Activated naive CD4-positive, alpha-beta T cell (primary cell): ENCODE measurements at places on chromosomes 5 and 9.

- DNase-seq = no peak
Observed at GRCh38 chr5:165457859-165458481, 1952.6 kb downstream of the MAT2B start.

DNA sequence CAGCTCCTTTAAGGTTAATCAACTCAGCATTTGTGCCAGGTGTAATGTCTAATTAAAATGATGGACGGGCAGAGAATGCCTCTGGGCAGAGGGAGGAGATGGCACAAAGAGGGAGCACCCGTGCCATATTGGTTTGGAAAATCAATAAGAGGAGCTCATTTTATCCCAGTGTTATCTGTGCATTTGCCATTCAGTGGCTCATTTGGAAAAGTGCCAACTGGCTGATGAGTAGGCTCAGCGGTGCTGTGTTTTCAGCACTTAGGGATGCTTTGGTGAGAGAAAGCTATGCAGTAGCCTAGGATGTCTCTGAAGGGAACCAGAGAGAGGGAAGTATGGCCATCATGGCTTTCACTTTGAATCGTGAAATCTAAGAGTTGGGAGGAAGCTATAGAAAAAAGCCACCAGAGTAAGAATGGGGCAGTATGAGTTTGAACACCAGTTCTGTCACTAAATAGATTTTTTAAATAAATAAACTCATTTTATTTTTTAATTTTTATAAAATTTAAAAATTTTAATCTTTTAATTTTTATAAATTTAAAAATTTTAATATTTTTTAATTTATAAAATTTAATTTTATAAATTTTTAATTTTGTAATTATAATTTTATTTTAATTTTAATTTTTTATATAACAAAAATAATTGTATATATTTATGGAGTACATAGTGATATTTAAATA, 472.8 kb downstream of the BRINP1 start:
- no peak for DNase-seq

DNA sequence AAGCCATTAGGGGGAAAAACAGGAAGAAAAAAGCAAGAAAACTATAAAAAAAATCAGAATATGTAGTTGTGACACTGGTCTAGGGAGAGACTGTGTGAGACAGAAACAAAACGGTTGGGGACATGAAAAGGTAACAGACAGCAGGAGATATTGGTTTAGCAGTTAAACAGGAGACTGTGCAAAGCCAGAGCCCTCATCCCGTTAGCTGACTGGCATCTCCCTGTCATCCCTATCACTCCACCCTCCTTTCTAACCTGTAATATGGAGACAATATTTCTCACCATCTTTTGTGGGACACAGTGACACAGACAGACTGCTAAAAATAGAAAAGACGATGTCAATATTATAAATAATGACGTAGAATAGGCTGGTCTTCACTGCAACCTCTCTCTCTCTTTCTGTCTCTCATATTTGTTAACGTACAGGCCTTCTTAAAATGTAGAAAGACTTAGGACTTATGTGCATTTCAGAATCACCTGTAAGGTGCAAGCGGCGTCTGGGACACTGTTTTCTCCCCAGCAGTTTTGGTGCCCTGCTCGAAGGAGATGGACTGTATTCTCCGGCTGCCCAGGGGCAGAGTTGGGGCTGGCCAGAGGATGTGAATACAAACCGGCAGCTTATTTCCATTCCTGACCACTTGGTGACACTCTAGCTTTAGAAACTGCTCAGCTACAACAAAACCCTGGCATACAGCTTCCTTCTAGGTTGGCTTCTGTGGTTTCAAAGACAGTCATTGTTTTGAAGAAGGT, 190.6 kb downstream of the MAT2B start:
- DNase-seq = no peak

DNA sequence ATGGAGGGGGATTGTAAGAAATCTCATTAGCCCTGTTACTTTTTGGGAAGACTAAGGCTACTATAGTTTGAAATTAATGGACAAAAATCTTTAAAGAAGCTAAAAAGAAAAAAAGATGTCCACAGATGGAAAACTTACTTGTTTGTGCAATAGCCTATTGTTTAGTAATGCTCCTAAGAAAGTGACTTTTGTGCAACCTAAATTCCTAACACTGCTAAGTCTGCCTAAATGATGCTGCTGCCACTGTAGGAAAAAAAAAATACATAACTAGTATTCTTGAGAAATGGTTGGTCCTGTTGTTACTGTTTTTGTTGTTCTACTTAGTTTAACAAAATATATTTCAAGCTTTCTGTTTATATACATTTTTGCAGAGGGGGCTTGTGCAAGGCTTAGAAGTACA, 108.2 kb upstream of the NR3C1 start:
- DNase-seq = no peak

- no peak for DNase-seq
Observed at GRCh38 chr5:111996574-111996973, 239.6 kb upstream of the NREP start.

GRCh38 chr9:35313916-35314315, 152.1 kb downstream of the UNC13B start:
- DNase-seq = no peak

DNA sequence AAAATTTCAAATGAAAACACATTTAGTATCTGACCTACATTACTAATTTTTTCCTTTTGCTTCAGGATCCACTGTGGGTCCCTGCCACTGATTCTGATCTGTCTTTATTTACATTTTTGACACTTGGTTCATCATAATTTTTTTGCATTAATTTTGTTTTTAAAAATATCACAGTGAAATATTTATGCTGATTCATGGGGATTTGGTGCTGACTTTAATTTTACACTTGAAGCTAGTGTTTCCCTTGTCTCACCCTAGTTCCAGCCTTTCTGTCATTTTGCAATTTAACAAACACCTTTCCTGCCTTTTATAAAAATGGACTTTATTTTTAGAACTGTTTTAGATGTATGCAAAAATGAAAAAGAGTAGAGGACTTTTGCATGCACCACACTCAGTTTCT, 111.9 kb upstream of the MARCHF11 start:
- DNase-seq = no peak

DNA sequence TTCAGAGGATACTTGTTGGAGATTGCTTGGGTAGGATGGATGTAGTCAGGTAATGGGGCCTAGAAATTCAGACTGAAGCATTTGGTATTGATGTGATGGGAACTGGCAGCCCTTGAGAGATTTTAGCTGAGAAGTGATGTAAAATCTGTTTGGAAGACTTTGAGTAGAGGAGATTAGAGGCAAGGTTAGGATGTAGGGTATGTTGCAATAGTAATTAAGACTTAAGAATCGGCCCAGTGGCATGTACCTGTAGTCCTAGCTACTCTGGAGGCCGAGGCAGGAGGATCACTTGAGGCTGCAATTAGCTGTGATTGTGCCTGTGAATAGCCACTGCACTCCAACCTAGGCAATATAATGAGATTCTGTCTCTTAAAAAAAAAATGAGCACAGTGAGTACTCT, 6.7 kb downstream of the NSD1 start:
- no peak for DNase-seq

DNA sequence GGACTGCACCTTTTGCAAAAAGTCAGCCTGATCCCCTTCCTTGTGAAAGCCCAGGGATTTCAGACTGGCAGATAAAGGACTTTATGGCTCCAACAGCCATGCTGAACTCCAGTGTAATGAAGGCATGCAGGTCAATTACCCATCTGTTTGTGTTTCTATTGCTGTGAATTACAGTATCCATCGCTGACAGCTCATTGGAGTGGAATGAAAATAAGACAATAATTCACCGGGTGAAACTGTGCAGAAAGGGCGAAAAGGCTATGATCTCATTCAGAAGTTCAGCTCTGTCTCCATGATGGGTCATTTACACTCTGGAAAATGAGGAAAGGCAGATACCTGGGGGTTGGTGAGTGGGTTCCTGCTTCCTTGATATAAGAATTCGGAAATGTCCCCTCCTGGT, 148.0 kb downstream of the BRINP1 start:
- DNase-seq = no peak

DNA sequence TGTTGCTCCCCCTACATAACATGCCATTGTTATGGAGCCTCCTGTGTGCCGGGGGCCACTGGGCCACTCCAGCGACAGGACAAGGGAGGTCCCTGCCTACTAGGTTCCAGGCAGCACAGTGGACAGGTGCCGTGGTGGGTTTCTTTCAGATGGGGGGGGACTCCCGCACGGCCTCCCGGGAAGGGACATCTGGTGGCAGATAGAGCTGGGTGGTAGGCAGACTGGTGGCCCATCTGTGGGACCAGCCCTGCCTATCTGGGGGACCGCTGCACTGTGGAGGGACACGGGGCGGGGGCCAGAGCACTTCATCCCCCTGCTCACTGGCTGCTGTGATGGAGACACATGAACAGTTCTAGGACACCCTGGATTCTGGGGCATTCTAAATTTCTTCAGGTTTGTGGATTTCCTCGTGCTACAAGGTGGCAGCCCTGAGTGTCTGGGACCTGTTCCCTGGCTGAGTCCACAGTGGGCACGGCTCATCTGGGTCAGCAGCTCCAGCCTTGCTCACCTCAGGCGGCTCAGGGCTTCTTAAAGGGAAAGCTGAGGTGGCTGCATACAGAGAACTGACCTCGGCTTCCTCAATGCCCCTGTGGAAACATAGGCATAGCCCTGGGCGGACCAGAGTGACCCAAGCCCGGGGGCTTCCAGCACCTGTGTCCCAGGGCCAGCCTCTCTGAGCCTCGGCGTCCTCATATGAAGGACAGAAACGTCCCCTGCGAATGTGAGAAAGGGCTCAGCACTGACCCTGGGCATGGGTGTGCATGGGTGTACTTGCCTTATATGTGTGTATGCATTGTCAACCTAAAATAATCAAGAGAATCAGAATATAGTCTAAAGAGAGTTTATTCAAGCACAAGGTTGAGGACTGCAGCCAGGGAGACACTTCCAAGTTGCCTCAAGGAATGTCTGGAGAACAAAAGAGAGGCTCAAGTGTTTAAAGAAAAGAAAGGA, 22.5 kb downstream of the FGD3 start:
- DNase-seq = no peak

GRCh38 chr5:145347026-145347616, 488.0 kb downstream of the PRELID2 start:
- no peak for DNase-seq

GRCh38 chr5:28234356-28234968, 1196.1 kb upstream of the CDH9 start:
- no peak for DNase-seq

DNA sequence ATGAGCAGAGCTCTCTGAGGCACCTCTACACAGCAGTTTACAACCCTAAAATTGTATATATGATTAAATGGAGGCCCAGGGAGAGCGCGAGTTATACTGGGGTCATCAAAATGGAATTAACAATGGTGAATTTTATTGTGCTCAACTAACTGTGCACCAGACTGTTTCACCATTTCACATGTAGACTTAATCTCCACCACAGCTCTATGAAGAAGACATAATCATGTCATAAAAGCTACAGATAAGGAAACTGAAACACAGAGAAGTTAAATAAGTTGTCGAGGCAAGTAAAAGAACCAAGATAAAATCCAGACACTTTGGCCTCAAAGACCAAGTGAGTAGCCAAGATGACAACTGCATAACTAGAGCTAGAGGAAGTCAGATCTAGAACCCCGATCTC, 1.5 kb downstream of the SH3TC2 start:
- DNase-seq = no peak

DNA sequence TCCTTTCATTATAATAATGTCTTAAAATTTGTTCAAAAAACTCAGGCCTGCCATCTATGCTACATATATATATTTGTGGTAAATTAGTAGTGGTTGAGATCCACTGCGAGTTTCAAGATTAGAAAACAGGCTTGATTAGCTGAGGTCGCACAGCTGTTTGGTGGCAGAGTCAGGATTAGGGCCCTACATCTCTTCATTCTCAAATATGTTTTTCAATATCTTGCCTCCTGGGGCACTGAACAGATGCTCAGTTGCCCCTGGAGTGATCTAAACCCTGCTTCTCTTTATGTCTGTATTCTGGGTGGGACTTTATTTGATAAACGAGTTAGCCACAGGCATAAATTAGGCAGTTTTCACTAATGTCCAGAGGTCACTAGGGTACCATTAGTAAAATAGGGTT, 27.8 kb upstream of the CEP120 start:
- DNase-seq = no peak

- no peak for DNase-seq
Observed at GRCh38 chr9:109320331-109320741, 523 bp downstream of the EPB41L4B start.

GRCh38 chr9:116435706-116436105, 251.4 kb upstream of the TRIM32 start:
- no peak for DNase-seq

DNA sequence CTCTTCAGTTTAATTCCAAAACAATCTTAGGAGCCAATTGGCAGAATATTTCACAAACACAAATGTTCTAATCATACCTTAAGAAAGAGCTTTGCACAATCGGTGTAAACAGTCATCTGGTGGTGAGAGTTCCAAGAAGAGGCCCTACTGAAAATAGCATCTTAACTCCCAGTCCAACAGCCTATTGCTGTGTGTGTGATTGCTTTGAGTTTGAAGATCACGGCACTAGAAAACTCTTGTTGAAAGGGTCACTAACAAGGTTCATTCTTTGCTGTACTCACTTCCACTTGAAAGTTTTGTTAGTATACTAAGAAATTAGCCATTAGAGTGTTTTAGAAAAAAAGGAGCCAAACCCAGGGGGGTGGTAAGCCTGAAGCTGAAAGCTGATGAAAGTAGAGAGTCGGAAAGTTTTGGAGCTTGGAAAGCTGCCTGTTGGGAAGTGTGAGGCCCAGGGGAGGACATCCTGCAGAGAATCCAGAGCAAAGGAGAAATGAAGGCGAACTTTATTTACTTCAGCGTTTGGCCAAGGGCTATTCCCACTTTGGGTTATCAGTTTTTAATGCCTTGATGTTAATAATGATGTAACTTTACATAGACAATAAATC, 180.3 kb upstream of the GHR start:
- DNase-seq = no peak

GRCh38 chr5:109468288-109468676, 58.5 kb upstream of the PJA2 start:
- no peak for DNase-seq

DNA sequence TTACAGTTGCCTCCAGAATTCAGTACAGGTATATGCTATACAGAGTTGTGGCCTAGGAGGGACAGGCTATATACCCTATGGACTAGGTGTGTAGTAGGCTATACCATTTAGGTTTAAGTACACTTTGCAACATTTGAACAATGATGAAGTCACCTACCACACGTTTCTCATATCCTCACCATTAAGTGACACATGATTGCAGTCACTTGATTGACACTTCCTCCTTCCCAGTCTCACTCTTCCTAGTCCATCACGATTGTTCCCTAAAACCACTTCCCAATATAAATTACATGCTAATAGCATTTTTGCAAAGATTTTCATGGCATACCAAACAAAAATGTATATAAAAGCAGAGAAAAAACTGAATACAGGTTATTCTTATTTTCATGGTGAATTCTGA, 312.2 kb downstream of the EPB41L4A start:
- DNase-seq = no peak
